ENCODE measurements at places on chromosomes 7 and 10.

GRCh38 chr7:156060925-156061324 is 248.7 kb upstream of the SHH start:
- DNase-seq, result no peak

DNA sequence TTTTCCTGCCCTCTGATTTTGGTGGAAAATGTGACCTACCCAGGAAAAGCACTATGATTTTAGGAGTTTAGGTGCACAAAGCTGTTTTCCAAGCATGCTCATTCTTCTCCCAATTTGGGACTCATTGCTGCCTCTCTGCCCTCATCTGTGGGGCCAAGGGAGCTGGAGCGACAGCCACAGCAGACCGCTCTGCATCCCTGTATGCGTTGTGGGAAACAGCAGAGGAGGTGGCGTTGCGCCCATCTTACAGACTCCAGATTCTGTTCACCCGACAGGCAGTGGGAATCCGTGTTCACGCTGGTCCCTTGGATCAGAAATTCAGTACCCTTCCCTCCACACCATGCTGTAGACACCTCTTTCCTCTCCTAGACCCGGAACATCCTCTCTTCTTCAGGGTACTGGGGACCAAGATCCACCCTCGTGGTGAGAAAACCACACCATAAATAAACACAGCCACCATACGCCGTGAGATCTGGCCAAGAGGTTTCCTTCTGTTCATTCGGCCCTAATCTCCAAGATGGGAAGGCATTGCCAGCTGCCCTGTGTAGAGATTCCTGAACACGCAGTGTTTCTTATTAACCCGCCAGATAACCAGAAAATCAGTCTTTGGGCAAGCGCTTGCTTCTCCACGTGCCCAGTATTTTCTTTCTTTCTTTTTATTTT is 87.9 kb downstream of the CUX1 start:
- no peak for DNase-seq

DNA sequence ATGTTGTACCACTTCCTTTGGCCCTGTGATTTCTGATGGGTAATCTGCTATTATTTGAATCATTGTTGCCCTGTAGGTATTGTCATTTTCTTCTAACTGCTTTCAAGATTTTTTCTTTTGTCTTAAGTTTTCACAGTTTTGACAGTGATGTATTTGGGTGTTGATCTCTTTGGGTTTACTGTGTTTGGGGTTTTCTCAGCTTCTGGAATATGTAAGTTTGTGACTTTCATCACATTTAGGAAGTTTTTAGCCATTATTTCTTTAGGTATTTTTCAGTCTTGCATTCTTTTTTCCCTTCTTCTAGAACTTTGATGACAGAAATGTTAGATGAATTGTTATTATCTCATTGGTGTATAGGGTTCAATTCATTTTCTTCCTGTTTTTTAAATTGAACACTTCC is 23.1 kb upstream of the PON2 start:
- DNase-seq, result no peak

DNA sequence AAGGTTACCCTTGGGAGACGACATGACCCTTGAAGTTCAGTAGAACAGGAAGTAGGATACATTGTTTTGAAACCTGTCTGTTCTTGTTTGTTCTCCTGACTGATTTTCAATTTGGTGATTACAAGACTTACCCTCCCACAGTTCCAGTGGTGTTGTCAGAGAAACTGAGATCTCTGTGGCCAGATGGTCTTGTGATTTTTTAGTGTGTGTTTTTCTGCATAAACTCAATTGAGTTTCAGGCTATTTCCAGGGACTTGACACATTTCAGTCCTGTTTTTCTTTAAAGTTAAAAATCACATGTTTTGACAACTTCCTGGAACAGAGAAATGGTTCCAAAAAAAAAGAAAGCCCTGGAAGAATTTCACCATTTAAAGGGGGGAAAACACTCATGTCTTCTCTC is 22.3 kb downstream of the PIK3CG start:
- no peak for DNase-seq

Measured in stimulated activated CD4-positive, alpha-beta T cell treated with anti-CD3 and anti-CD28 coated beads, Interleukin-1b, Interleukin-23, amount 100 ng/mL, for 24 hours (primary cell).